ENCODE measurements at places on chromosomes 1 and 21.
A peak's percentile ranks its signal among the peaks of the same experiment; 100 is the strongest.

- DNase-seq: no peak
Measured at GRCh38 chr1:2198571-2198970, 4.0 kb upstream of the FAAP20 start.

GRCh38 chr1:238991765-238992495 lies 394.4 kb upstream of the CHRM3 start:
- no peak for DNase-seq

- DNase-seq: no peak
Measured at GRCh38 chr1:22241250-22241649, 98.4 kb upstream of the WNT4 start.

- DNase-seq: no peak
Measured at GRCh38 chr1:213369465-213369864, 318.4 kb downstream of the RPS6KC1 start.

DNA sequence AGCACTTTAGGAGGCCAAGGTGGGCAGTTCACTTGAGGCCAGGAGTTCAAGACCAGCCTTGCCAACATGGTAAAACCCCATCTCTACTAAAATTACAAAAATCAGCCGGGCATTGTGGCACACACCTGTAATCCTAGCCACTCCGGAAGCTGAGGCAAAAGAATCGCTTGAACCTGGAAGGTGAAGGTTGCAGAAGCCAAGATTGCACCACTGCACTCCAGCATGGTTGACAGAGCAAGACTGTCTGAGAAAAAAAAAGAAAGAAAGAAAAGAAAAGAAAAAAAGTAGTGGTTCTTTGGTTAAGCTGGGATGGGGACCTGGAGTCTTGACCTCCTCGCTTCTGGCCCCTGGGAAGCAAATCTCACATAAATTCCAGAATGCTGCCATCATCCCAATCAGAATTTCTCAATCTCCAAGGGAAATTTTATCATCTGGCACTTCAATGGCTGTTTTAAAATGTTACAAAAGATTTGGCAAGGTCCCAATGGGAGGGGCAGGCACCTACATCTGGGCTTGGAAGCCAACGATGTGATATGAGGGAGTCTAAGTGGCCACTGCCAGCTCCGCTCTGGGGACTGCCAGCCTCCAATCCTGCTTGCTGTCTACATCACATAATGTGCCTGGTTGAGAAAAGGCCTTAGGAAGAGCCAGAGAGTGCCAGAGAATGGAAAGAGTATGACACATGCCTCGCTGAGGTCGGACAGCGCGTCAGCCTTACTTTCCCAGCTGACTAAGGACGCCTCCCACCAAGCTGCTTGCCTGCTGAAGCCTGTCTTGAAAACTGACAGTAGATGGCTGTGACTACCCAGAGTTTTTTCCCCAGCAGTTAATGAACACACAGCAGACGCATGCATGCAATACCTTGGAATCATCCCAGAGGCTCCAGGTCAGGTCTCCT lies 42.1 kb upstream of the SRP9 start:
- peak; percentile 95 for DNase-seq

- DNase-seq: no peak
Measured at GRCh38 chr21:45613881-45614280, 29.6 kb upstream of the PCBP3 start.

DNA sequence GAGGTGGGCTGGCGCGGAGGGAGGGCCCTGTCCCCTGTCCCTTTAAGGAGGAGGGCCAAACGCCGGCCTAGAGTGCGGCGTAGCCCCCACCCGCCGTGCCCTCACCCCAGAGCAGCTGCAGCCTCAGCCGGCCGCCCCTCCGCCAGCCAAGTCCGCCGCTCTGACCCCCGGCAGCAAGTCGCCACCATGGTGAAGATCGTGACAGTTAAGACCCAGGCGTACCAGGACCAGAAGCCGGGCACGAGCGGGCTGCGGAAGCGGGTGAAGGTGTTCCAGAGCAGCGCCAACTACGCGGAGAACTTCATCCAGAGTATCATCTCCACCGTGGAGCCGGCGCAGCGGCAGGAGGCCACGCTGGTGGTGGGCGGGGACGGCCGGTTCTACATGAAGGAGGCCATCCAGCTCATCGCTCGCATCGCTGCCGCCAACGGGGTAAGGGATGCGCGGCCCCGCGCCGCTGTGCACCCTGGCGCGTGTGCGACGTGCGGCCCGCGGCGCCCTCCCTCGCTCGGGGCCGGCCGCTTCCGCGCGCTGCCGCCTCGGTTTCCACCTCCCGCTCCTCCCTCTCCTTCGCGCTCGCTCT lies at the start of gene PGM1:
Gene PGM1, plus strand, starts transcription at position 109 of the 583 bp plus-strand sequence. Its CDS starts 78 bp downstream, at position 187.
- peak; percentile 81 for DNase-seq

DNA sequence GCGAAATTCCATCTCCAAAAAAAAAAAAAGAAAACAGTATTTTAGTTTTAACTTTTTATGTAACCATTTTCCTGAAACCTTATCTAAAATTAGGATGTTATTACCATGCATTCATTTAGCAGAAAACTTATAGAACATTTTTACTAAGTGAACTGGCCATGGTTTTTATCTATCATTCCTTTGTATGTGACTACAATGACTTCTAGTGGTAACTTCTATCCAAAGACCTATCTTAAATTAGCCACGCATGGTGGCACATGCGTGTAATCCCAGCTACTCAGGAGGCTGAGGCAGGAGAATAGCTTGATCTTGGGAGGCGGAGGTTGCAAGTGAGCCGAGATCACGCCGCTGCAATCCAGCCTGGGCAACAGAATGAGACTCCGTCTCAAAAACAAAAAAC lies 11.4 kb downstream of the GGPS1 start:
- DNase-seq: no peak

DNA sequence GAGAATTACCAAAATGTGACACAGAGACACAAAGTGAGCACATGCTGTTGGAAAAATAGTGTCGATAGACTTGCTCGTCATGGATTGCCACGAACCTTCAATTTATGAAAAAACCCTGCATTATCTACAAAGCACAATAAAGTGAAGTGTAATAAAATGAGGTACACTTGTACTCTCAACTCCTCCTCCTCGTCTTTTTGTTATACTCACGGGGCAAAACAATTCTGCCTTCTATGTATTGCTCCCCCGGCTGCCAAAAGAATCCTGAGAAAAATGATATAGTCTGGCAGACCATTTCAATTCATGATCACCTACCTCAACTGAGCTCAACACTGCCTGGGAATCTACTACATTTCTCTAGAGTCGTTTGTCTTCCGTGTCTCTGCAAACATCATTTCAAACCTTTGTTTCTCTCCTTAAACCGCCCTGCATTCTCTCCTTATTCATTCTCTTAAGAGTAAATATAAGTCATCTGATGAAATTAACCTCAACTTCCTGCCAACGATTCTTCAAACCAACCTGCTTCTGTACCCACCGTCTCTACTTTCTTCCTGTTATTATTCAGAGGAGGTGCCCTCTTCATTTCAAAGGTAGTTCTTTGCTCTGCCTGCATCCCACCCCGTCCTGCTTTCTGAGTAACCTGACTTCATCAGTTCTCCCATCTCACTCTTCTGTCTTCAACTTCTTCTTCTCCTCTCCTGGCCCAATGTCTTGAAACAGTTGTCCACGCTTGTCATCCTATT lies 12.9 kb upstream of the IL19 start:
- DNase-seq: no peak

DNA sequence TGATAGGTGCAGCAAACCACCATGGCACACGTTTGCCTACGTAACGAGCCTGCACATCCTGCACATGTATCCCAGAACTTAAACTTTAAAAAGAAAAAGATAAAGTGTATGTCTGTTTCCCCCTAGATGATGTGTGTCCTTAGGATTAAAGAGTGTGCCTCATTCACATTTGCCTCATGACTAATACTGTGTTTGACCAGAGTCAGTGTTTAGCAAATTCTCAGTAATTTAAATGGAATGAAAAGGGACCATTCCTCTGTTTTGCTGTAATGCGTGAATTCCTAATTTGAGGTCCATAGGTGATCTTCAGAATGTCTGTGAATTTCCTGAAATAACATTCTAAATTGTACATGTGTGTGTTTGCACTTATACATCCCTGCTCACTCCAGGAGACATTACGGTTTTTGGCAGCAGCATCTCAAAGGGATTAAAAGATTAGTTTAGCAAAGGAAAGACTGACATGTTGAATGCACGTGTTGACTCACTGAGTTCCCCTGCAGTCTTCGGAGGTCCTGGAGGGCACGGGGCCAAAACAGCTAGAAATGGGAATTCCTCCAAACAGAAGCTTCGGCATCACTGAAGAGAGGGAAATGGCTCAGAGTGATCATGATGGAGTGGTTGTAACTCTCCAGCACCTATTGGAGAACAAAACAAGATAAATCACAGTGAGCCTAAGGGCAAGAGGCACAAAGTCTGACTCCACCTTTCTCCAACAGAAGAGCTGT lies 19.1 kb upstream of the SLC35F3 start:
- DNase-seq: no peak

DNA sequence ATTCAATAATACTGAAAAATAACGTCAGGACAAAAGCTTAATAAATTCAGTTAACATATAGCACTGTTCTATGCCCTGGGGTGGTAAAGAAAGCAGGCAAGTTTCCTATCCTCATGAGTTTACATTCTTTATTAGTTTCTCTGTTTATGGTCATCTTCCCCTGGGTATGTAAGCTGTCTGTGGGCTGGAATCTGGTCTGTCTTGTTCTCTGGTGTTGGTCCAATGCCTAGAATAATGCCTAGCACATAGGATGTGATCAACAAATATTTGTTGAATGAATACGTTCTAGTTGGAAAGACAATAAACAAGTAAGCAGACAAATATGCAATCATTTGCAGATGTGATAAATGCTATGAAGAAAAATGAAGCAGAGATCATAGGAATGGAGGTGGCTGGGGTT lies 7.2 kb upstream of the IGSF3 start:
- DNase-seq: no peak

DNA sequence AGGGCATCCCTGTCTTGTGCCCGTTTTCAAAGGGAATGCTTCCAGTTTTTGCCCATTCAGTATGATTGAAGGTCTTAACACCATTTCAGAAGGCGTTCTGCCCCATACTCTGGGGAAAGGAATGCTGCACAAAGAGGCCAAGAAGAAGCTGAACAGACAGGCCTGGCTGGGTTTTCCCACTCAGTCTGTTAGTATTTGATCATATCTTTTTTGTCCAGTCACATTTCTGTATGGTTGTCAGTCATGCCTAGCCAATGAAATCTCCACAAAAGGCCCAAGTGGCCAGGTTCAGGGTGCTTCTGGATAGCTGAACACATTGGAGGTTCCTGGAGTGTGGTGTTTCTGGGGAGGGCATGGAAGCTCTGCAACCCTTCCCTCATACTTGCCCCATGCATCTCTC lies 72.1 kb downstream of the NEK7 start:
- no peak for DNase-seq

DNA sequence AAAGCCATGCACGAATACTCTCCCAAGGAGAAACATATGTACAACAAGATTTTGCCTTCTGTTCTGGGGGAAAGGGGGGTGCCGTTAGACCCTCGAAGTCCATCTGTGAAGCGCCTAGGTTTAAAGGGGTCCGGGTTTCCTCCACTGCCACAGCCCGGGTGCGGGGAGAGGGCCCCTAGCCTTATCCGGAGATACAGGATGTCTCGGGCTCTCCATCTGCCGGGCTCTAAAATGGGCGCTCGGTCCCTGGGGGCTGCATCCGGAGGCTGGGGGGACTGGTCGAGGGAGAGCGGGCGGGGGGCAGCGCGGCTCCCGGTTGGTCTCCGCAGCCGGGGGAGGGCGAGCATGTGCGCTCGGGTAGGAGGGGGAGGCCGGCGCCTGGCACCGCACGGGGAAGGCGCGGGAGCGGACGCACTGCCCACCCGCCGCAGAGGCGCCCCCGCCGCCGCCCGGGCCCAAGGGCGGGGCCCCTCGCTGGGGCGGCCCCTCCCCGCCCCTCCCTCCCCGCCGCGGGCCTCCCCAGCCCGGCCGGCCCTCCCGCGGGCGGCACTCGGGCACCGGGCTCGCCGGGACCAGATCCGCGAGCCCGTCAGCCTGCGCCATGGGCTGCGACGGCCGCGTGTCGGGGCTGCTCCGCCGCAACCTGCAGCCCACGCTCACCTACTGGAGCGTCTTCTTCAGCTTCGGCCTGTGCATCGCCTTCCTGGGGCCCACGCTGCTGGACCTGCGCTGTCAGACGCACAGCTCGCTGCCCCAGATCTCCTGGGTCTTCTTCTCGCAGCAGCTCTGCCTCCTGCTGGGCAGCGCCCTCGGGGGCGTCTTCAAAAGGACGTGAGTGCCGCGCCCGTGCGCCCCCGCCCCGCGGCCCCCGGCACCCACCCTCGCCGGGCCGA lies 63.1 kb downstream of the ELK4 start:
- DNase-seq: peak; percentile 38

GRCh38 chr1:58575551-58576324 lies 1.3 kb downstream of the TACSTD2 start:
- DNase-seq: no peak

- DNase-seq: no peak
Measured at GRCh38 chr1:203631946-203632345, 5.3 kb downstream of the ATP2B4 start.

- no peak for DNase-seq
Measured at GRCh38 chr1:52368383-52369172, 2.6 kb upstream of the CC2D1B start.

- DNase-seq: no peak
Measured at GRCh38 chr1:199226163-199226562, 587.3 kb downstream of the PTPRC start.

GRCh38 chr1:107802654-107803053 lies 162.3 kb downstream of the VAV3 start:
- DNase-seq: no peak

Data from coronary artery (tissue), 2 donors.